Kasumi-1 (cell line): ENCODE measurements at places on chromosomes 7 and 10.

GRCh38 chr10:38163617-38164016, 69.5 kb downstream of the ZNF37A start:
- peak; percentile 39 for DNase-seq

GRCh38 chr10:30986053-30986555, 45.6 kb downstream of the ZNF438 start:
- no peak for DNase-seq

- DNase-seq = no peak
Observed at GRCh38 chr10:132664407-132664806, 121.5 kb downstream of the NKX6-2 start.

DNA sequence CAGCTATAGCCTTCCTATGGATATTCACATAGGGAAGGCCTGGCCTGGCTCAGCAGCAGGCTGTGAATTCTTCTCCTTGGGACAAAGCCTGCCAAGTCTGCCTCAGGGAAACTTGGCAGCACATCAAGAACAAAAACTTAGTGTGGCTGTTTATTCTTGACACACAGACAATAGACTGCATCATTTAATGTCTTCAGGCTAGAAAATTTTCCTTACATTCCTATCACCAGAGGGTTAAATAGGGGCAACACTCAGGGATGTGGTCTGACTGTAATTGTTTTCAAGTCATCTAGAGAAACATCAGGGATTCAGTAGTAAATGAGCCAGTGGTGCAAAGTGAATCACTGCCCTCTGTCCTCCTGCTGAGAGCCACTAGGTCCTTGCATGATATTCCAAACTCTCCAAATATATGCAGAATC, 137.3 kb downstream of the SEMA3C start:
- no peak for DNase-seq

DNA sequence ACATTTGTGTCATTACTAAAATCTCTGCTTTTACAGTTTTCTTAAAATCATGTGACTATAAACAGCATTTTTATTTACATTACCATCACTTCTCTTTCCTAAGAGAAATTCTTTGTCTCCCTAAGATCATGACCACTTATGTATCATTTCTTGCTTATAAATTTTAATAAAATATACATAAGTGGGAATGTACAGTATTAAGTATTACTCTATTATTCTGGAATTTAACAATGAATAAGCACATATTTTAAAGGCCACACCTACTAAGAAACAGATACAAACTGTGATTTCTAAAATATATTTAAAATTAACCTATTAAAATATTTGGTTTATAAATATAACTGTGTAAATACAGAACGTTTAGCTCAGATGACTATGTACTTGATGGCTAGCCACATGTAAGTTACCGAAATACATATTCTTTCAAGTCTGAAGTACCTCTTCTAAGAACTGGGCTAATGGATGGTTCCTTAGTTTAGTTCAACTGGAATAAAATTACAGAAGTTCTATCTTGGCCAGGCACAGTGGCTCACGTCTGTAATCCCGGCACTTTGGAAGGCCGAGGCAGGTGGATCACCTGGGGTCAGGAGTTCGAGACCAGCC, 33.3 kb upstream of the PTPRN2 start:
- DNase-seq = no peak

DNA sequence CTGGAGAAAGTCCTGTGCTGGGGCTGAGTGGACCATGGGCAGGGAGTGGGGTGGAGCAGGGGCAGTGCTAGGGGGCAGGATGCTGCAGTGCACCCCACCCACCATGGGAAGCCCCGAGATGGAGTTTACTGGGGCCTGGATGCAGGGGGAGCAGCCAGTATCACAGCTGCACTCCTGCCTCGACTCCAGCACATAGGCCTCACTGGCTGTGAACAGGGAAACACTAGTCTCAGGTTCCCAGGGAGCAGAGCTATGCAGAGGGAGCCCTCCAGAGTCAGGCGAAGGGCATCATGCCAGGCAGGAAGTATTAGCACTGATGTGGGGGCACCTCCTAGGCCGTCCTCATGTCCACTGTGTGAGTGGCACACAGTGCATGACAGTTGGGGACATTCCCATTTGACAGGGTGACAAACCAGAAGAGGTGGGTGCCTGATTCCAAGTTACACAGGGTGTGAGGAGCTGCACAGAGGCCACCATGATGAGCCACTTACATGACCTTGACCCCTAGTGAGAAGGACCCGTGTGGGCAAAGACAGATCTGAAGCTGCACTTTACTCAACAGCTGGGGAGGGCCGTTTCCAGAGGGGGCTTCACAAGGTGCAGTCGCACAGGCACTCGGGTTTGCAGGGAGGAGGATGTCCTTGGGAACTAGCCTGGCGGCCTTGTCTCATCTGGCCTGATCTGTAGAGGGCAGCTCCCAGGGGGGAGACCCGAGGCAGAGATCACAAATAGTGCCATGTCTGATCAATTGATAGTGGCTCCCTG, 69.9 kb upstream of the LRRC4 start:
- DNase-seq = no peak

GRCh38 chr7:151891753-151892152, 14.8 kb upstream of the PRKAG2 start:
- no peak for DNase-seq

GRCh38 chr7:102916881-102917280, 4.1 kb downstream of the LRRC17 start:
- DNase-seq = no peak

GRCh38 chr10:10589540-10590303, 427.9 kb upstream of the CELF2 start:
- DNase-seq = no peak

DNA sequence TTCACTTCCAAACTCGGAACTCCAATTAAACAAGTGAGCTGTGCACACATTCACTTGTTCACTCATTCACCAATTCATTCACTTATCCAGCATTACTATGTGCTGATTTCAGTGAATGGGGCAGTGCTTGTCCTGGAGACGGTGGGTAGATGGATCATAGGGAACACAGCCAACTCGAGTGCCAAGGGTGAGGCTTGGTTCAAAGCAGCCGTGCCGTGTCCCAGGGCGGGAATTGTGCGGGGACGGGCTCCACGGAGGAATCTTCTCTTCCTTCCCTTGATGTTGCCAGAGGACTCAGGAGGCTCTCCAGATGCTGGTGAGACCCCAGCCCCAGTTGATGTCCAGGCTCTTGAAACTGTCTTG, 2.9 kb downstream of the SH2D4B start:
- no peak for DNase-seq

- DNase-seq = no peak
Observed at GRCh38 chr7:30927559-30927958, 15.9 kb downstream of the AQP1 start.

- no peak for DNase-seq
Observed at GRCh38 chr7:115070311-115070710, 148.4 kb downstream of the MDFIC start.

DNA sequence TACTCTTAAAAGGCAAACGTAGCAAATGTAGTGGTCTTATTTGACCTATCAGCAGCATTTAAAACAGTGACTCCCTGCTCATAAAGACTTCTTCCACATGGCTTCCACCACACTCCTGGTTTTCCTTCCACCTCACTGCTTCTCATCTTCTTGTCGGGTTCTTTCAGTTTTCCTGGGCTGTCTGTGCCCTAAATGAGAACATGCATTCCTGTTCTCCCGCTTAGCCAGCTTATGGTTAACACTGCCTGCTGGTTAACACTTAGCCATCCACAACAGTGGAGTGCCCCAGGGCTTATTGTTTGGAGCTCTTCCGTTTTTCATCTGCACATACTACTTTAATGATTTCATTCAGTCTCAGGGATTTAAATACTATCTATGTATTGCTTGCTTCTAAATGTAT, 34.3 kb upstream of the EXOC6 start:
- DNase-seq = no peak

DNA sequence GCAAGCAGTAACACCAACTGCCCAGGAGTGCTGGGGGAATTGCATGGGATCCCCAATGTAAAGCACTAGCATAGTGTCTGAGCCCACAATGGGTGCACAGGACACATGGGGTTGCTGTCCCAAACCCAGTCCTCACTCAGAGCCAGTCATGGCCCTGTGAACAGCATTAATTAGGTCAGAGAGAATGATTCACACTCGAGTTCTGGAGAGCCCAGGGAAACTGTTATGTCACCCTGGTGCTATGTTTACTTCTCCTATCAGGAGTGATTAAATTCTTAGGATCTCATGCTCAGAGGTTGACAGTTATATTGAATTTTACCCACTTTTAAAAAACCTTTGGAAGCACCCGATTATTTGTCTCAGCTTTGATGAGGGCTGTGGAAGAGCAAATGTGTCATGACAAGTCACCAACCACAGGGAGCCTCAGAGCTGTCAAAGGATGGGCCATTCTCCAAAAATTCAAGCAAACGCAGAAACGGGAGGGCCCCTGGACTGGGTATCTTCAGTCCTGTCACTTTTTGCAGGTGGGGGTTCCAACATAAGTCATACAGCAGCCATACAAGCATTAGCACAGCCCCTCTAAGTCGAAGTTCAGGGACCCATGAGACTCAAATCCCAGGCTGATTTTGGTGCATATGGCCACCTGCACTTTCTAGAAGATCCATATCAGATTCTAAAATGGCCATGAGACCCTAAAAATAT, 1.3 kb upstream of the RASSF4 start:
- peak; percentile 16 for DNase-seq

- no peak for DNase-seq
Observed at GRCh38 chr10:130440971-130441370, 304.8 kb downstream of the GLRX3 start.

- DNase-seq = peak; percentile 86
Observed at GRCh38 chr7:22782616-22783232, 39.9 kb downstream of the TOMM7 start.

DNA sequence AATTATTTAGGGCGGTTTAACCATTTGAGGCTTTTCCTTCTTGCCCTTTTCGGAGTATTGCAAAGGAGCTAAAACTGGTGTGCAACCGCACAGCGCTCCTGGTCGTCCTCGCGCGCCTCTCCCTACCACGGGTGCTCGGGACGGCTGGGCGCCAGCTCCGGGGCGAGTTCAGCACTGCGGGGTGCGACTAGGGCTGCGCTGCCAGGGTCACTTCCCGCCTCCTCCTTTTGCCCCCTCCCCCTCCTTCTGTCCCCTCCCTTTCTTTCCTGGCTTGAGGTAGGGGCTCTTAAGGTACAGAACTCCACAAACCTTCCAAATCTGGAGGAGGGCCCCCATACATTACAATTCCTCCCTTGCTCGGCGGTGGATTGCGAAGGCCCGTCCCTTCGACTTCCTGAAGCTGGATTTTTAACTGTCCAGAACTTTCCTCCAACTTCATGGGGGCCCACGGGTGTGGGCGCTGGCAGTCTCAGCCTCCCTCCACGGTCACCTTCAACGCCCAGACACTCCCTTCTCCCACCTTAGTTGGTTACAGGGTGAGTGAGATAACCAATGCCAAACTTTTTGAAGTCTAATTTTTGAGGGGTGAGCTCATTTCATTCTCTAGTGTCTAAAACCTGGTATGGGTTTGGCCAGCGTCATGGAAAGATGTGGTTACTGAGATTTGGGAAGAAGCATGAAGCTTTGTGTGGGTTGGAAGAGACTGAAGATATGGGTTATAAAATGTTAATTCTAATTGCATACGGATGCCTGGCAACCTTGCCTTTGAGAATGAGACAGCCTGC, 3.1 kb downstream of the FZD1 start:
- no peak for DNase-seq

- DNase-seq = no peak
Observed at GRCh38 chr7:106867641-106868351, 2.7 kb downstream of the PIK3CG start.

- DNase-seq = no peak
Observed at GRCh38 chr10:106996510-106996909, 168.0 kb downstream of the SORCS1 start.

- peak; percentile 33 for DNase-seq
Observed at GRCh38 chr10:26593896-26594295, 103.6 kb upstream of the PDSS1 start.

- DNase-seq = no peak
Observed at GRCh38 chr7:289209-289755, 688 bp upstream of the FOXL3 start.

DNA sequence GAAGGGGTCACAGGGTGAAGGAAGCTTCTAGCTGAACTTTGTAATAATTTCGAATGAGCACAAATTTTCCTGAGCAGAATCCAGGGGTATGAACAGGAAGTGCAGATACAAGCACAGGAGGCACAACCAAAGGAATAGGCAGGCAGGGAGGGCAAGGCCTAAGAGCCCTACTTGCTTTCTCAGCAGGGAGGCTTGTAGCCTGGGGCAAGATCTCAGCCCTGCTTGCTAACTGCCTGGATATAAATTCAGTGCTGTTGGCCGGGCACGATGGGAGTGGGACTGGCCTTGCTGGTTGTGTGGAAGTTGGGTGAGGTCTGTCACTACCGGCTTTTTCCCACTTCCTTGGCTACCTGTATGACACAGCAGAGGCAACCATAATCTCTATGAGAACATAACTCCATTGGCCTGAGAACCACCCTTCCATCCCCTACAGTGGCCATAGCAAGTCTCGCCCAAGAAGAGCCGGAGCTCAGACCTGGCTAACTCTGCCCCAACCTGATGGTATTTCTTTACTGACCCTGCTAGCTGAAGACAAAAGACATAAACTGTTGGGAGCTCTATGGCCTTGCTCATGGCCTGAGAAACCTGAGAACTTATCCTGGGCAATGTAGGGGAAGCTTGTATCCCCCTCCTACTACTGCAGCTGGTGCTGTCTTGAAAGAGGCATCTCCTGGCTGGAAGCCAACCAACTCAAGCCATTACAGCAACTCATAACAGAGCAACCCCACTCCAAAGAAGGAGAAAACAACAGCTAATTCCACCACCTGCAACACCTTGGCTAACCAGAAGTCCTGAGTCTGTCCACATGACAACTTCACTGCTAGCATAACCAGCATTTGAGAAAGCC, 27.6 kb downstream of the CLDN12 start:
- DNase-seq = no peak

DNA sequence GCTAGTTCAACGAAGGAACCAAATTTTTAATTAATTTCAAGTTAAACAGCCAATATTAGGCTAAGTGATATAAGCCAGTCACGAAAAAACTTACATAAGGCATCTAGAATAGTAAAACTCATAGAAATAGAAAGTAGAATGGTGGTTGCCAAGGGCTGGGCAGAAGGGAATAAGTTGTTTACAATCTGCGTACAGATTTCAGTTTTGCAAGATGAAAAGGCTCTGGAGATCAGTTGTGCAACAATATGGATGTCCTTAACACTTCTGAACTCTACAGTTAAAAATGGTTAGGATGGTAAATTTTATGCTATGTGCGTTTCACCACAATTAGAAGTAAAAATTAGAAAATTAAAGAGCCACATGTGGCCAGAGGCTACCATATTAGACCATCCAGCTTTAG, 13.3 kb downstream of the SCRN1 start:
- no peak for DNase-seq

- no peak for DNase-seq
Observed at GRCh38 chr7:55335151-55335550, 30.0 kb upstream of the LANCL2 start.

GRCh38 chr7:45702751-45703150, 128.6 kb downstream of the ADCY1 start:
- DNase-seq = no peak

DNA sequence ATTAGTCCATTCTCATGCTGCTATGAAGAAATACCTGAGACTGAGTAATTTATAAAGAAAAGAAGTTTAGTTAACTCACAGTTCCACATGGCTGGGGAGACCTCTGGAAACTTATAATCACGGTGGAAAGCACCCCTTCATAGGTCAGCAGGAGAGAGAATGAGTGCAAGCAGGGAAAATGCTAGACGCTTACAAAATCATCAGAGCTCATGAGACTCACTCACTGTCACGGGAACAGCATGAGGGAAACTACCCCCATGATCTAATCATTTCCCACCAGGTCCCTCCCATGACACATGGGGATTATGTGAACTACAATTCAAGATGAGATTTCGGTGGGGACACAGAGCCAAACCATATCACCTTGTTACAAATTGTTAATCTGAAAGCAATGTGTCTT, 15.8 kb downstream of the TAS2R39 start:
- DNase-seq = no peak

- no peak for DNase-seq
Observed at GRCh38 chr10:71718165-71718698, 1.3 kb downstream of the C10orf105 start.
